ENCODE measurements at places on chromosomes 4 and X.

- DNase-seq, result no peak
These were observed 59.0 kb downstream of the NHS start for GRCh38 chrX:17433965-17434364.

GRCh38 chr4:81454948-81455347, 16.8 kb downstream of the RASGEF1B start:
- no peak for DNase-seq

DNA sequence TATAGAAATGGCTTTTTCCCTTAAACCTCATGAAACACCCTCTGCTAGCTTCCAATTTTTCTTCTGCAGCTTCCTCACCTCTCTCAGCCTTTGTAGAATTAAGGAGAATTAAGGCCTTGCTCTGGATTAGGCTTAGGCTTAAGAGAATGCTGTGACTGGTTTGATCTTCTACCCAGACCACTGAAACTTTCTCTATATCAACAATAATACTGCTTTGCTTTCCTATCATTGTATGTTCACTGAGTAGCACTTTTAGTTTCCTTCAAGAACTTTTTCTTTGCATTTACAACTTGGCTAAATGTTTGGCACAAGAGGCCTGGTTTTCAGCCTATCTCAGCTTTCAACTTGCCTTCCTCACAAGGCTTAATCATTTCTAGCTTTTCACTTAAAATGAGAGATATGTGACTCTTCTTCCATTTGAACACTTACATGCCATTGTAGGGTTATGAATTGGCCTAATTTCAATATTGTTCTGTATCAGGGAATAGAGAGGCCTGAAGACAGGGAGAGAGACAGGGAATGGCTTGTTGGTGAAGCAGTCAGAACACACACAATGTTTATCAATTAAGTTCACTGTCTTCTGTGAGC, 28.2 kb downstream of the TMEM154 start:
- DNase-seq, result no peak

DNA sequence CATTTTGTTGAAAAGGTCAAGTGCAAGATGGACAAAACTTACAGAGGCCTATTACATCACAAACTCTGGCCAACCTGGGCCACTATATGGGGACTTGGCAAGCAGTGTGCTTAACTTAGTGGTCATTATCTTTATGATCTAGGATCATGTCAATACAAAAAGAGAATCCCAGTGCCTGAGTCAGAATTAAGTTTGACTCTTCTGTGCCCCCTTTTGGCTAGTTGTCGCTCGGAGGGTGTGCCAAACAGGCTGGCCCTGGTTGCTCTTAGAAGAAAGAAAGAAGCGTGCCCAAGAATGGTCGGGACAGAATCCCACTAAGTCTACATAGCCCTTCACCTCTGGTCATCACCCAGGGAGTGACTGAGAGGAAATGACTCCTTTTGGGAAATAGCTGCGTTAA, 100.1 kb downstream of the EIF4E start:
- DNase-seq, result no peak

- no peak for DNase-seq
These were observed 15.7 kb upstream of the WDR19 start for GRCh38 chr4:39166669-39167068.
